ENCODE measurements at places on chromosomes 12 and 14. TPM values are rescaled to one million over a fixed set of nuclear protein-coding genes. Genes with fewer than 3 reads are reported as not detected.

OVCH1 gene
- total RNA-seq = 0.25 TPM

CLEC4C gene
- total RNA-seq = not detected

GRCh38 chr12:94775710-94776109 is 125.4 kb upstream of the TMCC3 start:
- no peak for DNase-seq

DNA sequence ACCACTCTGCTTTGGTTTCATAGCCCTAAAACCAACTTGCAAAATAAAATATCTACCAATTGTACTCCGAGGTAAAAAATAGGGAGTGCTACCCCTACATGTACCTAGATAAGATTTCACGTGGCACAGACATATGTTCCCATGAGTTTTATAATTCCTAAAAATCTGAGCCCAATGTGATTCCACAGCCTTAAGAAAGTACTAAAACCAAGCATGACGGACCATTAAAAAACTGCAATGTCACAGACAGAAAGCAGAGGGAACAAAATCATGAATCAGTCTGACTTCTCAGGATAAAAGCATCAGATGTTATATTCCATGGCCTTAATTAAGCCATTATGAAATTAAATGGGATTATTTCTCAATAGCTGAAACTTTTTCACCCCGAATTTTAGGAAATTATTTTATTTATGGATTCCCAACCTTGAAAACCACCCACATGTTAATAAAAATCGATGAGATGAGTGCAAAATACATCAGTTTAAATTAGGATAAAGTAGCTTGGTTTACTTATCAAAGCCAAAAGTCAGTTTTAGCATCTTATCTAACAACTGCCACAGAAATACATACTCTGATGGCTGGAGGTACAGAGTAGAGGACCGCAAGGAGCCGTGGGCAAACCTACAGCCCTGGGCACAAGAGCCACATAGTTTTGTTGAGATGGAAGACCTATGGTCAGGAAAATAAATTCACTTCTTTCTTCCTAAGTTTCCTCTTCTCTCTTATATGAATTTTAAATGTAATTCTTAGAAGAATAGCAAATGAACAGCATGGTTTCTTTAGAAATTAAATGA is 4.5 kb downstream of the ITPR2 start:
- DNase-seq = no peak

- DNase-seq = no peak
Measured at GRCh38 chr12:127654383-127654985, 612.5 kb upstream of the TMEM132C start.

- no peak for DNase-seq
Measured at GRCh38 chr12:49888461-49889151, 15.1 kb downstream of the FAIM2 start.

- no peak for DNase-seq
Measured at GRCh38 chr12:3740480-3741231, 12.3 kb downstream of the CRACR2A start.

GRCh38 chr12:10409392-10409791 is at the start of gene KLRC4:
KLRC4 (minus strand) TSS chr12:10409757; CDS start chr12:10409575, 182 bp downstream.
- no peak for DNase-seq

Measured in vagina (tissue), 2 donors.